AG08395 (cell line): ENCODE measurements at places on chromosomes 2 and 18.

DNA sequence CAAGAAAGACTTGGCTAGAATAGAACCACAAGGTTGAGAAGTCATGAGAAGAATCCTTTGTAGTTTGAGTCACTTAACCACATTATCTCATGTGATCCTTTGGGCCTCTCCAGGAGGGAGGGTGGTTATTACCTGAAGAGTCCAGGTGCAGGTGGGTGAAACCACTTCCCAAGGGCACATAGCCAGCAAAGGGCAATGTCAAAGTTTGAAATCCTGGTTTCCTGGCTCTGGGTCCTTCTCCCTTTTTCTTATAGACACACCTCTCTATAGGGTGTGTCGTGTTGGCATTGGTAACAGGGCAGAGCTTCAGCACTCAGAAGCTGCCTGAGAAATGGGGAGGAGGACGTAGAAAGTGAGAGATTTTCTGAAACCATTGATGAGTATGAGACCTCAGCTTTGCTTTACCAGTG, 137.9 kb downstream of the MGAT5 start:
- DNase-seq, result no peak

DNA sequence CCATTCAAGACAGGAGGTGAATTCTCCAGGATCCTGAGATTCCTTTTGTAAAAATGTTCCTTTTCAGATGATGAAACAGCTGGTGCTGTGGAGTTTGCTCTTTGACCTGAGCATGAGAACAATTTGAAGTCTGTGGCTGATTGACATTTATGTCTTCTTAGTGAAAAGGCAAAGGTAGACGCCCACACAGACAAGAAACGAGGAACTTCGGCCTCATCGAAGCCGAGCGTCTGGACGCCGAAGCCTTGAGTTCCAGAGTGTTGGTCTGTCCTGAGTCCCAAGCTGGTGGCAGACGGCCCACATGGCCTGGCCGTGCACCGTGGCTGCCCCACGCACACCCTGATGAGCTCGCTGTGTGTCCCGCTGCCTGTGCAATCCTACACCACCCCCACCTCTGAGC, 20.7 kb upstream of the SNTG2 start:
- no peak for DNase-seq

DNA sequence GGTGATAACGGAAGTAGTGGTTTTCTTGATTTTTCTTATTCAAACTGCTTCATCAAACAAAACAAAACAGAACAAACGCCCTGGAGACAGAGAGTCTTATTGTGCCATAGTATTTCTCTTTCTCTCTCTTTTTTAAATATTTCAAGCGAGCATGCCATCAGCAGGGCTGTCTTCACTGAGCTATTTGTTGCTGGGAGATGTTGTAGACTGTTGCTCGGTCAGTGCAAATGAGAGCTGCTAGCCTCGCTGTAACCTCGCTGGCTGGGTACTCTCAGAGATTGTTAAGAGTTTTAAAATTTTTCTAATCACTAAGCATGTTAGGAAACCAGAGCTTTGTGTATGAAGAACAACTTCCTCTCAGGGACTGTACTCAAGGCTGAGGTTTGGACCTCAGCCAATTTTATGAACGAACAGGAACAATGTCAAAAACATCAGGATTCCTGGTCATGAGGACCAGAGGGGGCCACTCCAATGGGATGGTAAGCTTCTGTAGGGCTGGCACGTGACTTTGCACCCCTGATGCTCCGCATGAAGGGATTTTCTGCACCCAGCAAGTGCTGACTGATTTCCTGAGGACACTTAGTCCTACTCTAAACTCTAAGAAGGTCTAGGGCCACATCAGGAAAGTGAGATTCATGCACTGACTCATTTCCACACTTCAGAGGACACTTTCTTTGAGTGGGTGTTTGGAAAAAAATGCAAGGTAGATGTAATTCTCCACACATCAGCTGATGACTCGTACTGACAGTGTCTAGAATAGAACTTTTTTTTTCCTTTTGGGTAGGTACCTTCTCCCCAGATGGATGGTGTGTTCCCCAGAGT, 59.8 kb upstream of the IL1R1 start:
- peak; percentile 49 for DNase-seq

- no peak for DNase-seq
Observed at GRCh38 chr2:68250652-68251186, 1.6 kb downstream of the PPP3R1 start.

- DNase-seq, result peak; percentile 71
Observed at GRCh38 chr2:64049633-64050220, 30.5 kb upstream of the VPS54 start.

DNA sequence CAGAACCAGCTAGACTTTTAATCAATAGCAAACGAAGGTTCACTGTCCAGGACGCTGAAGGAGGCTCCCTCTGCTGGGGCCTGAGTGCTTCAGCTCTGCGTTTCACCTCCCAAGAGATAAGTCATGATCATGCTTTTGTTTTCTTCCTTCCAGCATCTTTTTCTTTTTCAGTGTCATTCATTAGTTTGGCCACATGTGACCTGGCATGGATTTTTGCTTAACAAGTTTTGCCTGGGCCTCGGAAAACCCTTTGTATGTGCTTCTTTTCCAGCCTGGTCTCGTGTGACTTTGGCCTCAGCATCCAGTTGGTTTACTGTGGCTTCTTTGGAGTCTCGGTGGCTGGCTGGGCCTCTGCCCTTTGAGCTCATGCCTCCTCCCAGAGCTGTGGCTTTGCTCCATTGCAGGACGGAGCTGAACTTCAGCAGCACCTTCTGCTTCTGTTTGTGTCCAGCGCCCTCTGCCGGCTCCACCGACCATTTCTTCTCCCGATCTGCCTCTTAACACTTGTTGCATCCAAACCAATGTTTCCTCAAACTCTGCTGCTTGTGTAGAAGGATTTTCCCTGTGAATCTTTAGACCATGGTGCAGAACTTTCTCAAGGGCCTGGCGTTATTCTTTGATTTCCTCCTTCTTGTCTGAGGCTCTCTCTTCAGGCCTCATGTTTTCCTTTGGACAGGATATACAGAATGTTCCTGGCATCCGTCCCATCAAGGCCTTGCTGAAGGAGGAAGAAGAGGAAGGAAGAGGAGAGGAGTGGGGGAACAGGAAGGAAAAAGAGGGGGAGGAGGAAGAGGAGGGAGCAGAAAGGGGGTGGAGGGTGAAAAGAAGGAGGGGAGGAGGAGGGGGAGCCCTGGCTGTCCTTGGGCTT, 23.6 kb upstream of the HES6 start:
- peak; percentile 96 for DNase-seq

DNA sequence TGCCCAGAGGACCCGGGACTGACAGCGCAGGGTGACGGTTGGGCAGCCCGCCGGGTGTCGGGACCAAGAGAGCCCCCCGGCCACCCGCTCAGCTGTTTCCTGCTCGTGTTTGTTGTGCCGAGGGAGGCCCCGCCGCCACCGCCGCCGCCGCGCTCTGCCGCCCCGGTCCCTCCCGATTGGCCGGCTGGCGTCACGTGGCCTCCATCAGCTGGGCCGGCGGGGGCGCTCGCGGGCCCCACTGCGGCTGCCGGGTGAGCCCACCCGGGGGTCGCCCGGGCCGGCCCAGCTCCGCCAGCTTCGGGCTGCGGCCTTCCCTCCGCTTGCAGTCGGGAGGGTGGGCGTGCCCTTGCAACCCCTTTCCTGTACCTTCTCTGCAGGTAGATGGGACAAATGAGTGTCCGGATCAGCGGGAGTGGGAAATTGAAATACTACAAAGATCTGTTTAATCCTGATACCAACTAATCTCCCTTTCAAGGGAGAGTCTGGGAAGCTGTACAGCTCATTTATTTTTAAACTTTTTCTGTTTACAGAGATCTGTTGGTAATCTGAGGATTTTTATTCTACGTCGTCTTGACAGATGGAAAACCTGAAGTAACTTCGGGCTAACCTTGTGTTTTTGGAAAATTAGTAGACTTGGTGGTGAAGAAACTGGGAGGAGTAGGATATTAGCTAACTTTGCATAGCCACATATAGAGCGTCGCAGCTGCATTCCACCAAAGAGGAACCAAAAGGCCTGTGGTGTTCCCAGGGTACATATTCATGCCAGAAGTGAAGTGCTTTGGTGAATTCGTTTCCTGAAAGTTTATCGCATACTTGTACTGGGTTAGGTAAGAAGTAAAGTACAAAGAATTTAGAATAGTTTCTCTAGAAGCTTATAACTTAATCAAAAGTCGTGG, 1.2 kb downstream of the YPEL5 start:
- DNase-seq, result peak; percentile 92

DNA sequence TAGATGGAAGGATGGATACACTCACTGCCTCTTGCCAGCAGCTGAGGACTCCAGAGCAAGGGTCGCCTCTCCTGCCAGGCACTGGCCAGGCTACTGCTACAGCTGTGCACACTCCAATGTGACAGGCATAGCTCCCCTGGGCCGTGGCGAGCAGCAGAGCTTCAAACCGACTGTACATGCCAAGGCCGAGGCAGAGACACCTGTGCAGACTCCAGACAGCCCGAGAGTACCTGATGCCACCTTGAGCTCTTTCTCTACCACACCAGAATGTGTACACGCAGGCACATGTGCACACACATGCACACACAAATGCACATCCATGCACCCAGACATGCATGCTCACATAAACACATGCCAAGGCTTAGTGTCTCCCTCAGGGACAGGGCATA, 508.3 kb upstream of the MYT1L start:
- DNase-seq, result no peak

- no peak for DNase-seq
Observed at GRCh38 chr18:47149457-47150028, 757 bp downstream of the HDHD2 start.

DNA sequence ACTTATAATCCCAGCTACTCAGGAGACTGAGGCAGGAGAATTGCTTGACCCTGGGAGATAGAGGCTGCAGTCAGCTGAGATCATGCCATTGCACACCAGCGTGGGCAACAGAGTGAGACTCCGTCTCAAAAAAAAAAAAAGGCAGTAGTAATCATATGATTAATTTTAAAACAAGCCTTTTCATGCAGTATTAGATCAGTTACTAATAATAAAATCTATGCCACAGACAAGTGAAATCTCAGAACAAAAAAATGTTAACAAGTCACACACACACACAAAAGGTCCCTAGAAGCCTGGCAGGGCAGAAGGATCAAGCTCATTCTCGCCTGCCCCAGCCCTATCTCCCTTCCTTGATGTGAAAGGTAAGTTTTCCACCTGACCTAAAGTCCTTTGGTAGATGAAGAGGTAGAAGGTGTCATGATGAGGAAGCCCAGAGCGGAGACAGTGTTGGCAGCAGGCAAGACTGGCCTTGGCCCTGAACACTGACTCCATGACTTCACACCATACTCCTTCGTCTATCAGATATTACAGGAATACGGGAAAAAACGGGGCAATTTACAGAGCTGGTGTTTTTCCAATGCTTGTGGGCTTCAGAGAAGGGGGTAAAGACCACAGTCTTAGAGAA, 10.6 kb downstream of the KDSR start:
- DNase-seq, result no peak

- DNase-seq, result no peak
Observed at GRCh38 chr2:236852100-236852976, 233.4 kb upstream of the COPS8 start.

- no peak for DNase-seq
Observed at GRCh38 chr2:9797086-9797485, 46.2 kb upstream of the TAF1B start.

DNA sequence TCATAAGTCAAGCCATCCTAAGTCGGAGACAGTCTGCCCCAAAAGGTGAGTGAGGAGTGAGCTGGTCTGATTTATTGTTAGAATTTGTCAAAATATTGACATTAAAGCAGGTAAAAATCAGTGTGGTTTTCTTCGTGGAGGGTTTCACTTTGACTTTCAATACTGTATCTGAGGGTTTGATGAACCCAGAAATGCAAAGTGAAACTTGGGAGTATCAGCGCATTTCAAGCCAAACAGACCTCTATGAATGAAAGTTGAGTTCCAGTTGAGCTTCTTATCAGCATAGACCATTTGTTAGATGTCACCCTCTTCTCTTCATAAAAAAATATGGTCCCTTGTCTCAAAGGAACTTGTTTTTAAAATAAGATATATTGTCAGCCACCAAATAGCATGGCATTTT, 21.7 kb upstream of the CXCR4 start:
- DNase-seq, result no peak

DNA sequence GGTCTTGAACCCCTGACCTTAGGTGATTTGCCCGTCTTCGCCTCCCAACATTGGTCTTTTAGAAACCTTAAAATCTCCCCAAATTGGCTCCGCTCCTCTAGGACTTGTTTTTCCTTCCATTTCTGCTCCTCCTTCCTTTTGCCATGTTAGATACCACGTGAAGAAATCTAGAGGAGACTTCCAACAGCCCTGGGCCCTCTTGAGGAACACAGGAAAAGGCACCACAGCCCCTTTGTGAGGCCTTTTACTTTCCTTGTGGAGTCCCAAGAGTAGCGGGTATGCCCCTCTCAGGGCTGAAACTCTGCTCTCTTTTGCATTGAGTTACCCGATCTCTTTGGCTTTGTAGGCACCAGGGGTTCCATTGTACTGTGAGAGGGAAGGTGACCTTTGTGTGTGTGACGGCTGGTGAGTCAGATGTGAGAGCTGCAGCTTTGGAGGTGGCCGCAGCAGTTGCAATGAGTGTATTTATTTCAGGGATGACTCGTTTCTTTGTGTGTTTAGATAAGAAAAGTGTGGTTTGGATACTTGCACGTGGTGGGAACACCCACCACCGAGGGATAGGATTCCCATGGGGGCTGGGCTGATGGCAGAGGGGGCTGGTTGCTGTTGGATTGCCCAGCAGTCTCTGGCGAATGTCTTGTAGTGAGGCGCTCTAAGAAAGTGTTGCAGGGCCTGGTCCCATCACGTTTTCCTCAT, 218.4 kb upstream of the HS6ST1 start:
- DNase-seq, result peak; percentile 87

DNA sequence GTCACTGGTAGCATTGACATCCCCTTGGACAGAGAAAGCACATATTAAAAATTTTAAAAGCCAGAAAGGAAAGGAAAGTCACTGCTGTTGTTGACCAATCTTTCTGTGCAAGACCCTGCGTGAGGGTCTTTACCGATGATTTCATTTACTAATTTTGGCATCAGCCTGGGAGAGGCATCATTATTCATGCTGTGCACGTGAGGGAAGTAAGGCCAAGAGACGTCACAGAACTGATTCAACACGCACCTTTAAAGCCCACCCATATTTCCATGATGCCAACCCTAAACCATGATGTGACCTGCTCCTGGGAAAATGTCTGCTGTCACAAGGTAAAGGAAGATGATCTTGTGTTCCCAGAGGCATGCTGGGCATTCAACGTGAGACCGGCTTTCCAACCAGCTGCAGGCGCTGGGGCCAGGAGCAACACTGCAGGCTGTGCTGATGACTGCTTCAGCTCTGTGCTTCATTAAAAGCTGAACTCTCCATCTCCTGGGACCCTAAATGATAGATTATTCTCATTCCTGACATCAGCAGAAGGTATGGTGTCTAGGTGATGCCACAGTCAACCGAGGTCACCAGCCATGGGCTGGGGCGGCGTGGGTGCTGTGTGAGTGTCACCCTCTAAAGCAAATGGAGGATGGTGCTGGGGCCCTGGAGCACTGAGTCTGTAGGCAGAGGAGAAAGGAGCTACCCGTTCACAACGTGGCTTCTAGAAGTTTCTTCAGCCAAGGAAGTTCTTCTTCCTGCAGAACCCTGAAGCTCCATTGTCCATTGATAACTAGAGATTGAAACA, 53.9 kb downstream of the TMEM18 start:
- no peak for DNase-seq

GRCh38 chr2:162686336-162686735, 152.2 kb downstream of the KCNH7 start:
- DNase-seq, result no peak
